Stimulated activated CD8-positive, alpha-beta memory T cell treated with anti-CD3 and anti-CD28 coated beads, Interleukin-4, amount 100 ng/mL, for 24 hours (primary cell): ENCODE measurements at places on chromosomes 16 and 17.

GRCh38 chr17:62631936-62632924, 4.8 kb downstream of the MRC2 start:
- no peak for DNase-seq

DNA sequence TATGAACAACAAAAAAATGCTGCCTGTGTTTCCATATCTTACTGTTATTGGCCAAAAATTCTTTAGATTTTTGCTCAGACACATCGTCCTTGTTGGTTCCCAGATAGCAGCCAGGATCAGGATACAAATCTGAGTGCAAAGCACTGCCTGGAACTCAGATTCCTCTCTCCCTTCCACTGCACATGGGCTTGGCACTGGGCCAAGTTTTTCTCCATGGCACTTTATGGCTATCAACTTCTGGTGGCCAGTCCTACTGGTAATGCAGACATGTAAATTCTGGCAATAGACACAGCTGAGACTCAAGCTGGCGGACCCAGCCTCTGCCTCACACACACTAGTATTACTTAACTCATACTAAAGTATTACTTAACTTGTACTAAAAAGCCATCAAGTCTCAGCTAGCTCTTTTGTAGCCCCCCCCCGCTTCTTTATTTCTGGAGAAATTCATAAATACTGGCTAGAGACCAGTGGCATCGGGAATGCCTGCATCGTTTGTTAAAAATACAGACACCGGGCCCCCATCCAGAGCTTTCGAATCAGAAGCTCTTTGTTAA, 181.2 kb upstream of the COX10 start:
- no peak for DNase-seq

- DNase-seq, result no peak
Observed at GRCh38 chr17:28693869-28694268, 17.8 kb downstream of the PROCA1 start.

GRCh38 chr16:20175358-20175757, 101.7 kb upstream of the GPR139 start:
- DNase-seq, result no peak

DNA sequence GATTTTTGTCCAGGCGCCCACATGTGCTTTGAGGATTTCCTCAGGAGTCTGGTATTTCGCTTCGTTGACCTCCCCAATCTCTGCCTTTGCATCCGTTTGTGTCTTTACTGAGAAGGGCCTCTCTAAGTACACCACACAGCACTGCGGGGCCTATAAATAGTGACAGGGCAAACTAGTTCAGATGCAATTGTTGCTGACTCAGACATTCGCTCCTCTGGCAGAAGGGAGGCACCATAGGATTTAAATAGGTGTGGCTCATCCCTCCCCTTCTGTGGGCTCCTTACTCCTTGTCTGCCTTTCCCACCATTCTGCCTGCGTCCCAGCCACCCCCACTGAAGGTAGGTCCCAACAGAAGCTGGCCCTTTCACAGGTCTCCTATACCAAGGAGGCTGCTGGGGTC, 192.3 kb downstream of the SHISA9 start:
- no peak for DNase-seq

DNA sequence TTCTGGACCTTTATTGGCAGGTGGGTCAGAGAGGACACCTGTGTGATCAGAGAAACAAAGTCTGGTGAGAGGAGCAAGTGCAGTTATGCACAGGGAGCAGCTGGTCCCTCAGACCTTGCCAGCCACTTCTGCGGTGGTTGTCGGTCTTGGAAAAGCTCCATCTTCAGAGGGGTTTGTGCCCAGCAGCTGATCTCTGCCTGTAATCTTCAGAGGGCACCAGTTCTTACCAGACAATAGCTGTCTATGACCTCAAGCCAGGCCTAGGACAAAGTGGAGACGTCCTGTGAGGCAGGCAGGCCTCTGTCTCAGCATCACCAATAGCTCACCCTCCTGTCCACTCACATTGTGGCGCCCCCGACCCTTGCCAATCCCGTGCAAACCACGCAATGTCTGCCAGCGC, 66.5 kb upstream of the TBX2 start:
- DNase-seq, result no peak

DNA sequence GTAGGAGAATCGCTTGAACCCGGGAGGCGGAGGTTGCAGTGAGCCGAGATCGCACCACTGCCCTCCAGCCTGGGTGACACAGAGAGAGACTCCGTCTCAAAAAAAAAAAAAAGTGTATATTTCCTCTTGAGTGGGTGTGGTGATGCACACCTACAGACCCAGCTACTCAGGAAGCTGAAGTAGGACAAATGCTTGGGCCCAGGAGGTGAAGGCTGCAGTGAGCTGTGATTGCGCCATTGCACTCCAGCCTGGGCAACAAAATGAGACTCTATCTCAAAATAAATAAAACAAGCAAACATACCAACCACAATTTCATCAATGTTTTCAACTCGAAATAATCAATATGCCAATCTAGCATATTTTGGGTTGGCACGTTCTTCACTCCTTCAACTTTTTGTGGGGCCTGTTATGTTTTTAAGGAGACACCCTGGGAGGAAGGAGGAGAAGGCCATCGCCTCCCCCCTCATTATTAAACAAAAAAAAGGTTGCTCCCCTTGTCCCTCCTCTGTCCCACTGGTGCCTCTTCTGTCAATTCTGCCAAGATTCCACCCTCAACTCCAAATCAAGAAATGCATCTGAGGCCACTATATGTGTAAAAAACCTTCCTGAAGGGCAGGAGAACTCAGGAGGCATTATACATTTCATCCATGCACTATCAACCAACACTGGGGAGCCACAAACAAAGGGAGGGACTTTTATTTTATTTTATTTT, 52.4 kb upstream of the ATF7IP2 start:
- DNase-seq, result no peak

GRCh38 chr16:10003486-10003885, 178.7 kb downstream of the GRIN2A start:
- DNase-seq, result no peak

GRCh38 chr16:89060207-89060794, 33.4 kb upstream of the ACSF3 start:
- DNase-seq, result no peak
